ENCODE measurements at places on chromosomes 12 and 14.
A peak's percentile ranks its signal among the peaks of the same experiment; 100 is the strongest.

GRCh38 chr14:31752867-31753661 lies 191.9 kb downstream of the NUBPL start:
- peak; percentile 2 for DNase-seq

DNA sequence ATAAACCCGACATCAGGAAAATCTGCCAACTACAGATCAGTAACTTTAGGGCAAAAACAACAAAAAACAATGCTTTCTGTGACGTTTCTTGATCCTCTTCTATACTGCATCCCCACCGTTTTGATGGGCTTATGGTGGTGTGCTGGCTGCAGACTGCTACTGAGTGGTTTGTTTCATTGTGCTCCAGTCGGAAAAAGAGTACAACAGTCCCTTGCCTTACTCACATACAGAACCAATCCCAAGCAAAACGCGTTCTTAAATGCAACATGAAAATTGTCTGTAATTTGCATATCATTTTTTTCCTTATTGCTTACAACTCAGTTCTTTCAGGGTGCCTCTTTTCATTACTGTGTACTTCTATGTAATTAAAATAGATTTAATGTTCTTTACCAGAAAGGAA lies 2.3 kb downstream of the ETV6 start:
- no peak for DNase-seq

DNA sequence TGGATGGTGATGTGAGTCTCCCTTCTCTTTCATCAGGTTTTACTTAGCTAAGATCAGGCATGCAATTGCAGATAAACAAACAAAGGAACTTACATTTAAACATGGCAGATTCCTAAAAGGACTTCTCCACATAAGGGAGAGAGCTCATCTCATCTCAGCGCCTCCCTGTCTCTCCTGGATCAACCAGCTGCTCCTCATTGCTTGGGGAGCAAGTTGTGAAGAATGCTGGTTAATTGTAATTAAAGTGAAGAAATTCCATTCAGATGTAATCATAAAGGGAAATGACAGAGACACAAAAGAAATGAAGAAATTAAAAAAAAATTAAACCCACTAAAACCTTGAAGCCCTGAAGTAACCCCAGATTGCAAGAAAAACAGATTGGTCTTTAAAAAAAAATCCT lies 104.4 kb upstream of the DIO2 start:
- no peak for DNase-seq

DNA sequence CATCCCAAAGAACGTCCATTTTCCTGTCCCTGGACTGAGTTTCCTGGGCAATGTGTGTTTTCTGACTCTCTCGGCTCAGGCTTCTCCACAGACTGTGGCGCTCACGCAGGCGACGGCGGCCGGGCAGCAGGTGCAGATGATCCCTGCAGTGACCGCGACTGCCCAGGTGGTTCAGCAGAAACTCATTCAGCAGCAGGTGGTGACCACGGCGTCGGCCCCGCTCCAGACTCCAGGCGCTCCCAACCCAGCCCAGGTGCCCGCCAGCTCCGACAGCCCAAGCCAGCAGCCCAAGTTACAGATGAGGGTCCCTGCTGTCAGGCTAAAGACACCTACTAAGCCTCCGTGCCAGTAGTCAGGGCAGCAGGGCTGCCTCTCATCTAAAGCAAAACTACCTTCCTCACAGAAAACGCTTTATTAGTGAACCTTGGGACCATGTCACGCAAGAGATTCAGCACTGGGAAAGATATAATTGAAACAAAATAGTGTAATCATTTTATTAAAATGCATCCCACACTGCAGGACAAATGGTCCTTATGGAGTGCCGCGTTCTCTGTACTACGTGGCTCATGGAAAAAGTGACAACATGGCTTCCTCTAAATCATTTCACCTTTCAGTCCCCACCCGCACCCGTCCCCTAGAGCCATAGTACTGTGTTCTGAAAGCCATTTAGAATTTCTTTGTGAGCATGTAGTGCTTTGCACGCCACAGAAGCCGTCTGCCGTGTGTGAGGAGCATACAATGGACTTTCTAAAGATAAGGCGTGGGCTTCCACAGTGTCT lies 66.6 kb downstream of the DDX51 start:
- no peak for DNase-seq

DNA sequence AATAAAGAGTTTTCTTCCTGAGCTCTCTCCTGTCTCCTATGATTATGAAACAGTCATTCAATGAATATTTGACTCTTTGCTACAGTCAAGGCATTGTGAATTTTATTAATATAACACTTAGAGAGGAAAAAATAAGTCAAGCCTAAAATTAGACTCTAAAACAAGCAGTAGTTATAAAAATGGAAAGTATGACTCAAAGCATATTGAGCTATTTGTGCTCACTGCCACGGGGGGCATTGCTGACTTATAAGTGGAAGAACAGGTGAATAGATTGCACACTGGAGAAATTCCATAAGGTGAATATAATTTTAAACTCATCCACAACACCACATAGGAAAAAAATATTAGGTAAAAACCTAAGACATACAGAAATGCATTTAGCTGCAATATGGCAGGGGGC lies 87.7 kb upstream of the CCDC196 start:
- DNase-seq, result no peak

DNA sequence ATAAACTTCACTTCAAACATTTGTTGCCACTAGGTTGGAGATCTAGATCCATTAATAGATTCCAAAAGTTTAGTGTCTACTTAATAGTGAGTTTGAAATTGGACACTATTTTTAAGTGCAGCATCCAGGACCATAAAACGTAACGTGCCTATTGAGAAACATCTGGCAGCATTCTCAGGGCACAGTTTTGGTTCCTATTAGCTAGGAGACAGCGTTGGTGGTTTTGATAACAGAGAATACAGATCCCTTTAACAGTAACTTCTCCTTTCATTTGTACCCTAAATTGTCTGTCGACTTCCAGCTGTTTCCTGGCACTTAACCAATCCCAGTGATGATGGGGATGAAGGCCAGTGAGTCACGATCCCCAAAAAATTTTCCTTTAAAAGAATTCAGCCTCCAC lies 25.8 kb downstream of the KCNK10 start:
- DNase-seq, result no peak

DNA sequence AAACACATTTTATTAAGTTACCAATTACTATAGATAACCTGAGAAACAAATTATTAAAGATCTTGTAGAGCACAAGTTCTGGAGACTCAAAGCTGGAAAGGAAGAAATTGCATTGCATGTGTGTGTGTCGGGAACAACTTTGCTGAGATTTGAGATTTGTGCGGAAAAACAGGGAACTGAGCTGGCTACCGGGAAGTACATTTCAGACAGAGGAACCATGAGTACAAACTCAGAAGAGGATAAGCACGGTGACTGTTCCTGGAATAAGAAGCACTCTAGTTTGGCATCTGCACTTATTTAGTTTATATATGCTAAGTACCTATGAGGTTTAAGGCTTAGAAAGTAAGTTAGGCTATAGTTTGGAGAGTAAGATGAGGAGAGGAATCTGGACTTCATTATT lies 97.8 kb downstream of the DACT1 start:
- no peak for DNase-seq

GRCh38 chr12:53577941-53578352 lies 48.2 kb downstream of the ATF7 start:
- no peak for DNase-seq

- DNase-seq, result no peak
Observed at GRCh38 chr14:28867571-28867970, 101.0 kb downstream of the FOXG1 start.

GRCh38 chr12:131330106-131330815 lies 376.6 kb downstream of the ADGRD1 start:
- no peak for DNase-seq

DNA sequence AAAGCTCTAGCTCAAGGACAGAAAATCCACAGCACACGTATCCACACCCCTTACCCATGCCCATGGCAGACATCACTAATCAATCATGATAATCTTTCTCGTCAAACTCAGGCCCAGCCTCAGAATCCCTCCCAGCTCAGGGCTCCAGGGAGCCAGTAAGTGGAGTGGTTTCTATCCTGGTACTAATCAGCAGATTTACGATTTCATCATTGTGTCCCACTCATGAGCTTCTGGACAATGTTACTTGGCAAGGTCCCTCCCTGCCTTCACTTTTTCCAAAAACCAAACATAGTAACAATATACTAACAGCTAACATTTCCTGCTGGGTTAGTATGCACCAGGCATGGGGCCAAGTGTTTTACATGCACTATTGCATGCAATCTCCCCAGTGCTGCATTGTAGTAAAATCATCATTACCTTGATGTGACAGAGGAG lies 45.8 kb upstream of the NCOR2 start:
- DNase-seq, result no peak

- DNase-seq, result no peak
Observed at GRCh38 chr14:85190251-85190650, 339.7 kb upstream of the FLRT2 start.

- DNase-seq, result no peak
Observed at GRCh38 chr14:72528059-72528862, 365.6 kb downstream of the DPF3 start.

GRCh38 chr12:108468196-108468968 lies 46.7 kb upstream of the FICD start:
- DNase-seq, result no peak

DNA sequence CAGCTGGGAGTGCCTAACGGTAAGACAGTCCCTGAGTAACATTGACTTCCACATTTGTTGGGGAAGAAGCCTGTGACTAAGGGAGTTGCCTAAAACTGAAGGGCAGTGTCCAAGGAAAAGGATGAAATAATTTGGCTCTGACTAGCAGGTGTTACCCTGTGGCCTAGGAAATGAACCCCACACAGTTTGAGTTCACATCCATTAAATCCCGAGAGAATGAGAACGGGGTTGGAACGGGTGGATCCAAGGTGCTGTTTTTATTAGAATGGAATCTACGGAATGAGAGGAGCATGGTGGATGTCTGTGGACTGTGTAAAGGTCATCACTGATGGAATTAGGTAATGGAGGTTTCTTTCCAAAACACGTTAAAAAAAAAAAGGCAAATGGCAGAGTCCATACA lies 324.0 kb downstream of the MED13L start:
- no peak for DNase-seq

GRCh38 chr12:73947326-73948026 lies 590.2 kb upstream of the ATXN7L3B start:
- DNase-seq, result no peak

GRCh38 chr12:1282670-1283315 lies 291.8 kb downstream of the ERC1 start:
- DNase-seq, result no peak

- DNase-seq, result no peak
Observed at GRCh38 chr14:63993992-63994391, 141.2 kb downstream of the SYNE2 start.

GRCh38 chr14:88233915-88234314 lies 89.2 kb downstream of the KCNK10 start:
- DNase-seq, result no peak

DNA sequence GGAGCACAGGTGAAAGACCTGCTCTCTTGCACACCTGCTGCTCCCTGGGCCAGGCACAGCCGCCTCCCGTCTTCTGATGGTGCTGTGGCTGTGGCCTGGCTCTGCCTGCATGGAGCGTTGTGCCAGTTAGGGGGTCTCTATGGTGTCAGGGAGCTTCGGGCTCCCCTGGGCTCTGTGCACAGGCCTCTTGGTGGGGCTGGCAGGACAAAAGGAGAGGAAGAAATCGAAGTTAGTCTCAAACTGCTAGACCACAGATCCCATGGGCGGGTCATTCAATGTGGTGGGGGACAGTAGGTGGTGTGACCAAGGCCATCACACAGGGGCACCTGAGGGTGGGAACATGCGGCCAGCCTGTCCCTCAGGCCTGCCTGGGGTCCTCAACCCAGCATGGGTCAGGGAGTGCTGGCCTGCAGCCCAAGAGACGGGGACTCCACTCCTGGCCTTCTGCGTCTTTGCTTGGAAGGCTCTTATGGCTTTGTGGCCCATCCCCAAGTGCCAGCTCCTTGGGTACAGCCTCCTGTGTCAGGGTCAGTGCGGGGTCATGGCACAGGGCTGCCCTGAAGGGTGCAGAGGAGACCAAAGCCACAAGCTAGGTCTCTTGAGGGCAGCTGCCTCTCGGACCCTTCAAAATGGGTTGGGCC lies 84.1 kb downstream of the KIF26A start:
- no peak for DNase-seq

GRCh38 chr12:38711054-38711453 lies 194.3 kb downstream of the CPNE8 start:
- no peak for DNase-seq

DNA sequence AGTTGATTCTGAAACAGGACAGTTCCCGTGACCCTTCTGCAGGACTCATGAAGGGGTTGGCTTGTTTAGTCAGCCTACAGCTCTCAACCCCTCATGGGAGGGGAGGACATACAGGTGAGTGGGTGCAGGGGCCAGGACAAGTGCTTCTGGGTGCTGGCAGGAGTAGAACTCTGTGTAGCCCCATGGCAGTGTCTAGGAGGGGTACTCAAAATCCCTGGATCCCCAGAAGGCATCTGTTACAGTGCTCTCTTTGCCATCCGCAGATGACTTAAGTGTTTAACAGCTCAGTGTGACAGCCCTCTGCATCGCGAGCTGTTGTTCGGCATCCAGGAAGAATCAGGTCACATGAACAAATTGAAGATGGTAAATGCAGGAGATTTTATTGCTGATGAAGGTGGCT lies 91.0 kb downstream of the PIK3C2G start:
- no peak for DNase-seq

GRCh38 chr14:70707138-70708038 lies 65.7 kb downstream of the TTC9 start:
- DNase-seq, result no peak

DNA sequence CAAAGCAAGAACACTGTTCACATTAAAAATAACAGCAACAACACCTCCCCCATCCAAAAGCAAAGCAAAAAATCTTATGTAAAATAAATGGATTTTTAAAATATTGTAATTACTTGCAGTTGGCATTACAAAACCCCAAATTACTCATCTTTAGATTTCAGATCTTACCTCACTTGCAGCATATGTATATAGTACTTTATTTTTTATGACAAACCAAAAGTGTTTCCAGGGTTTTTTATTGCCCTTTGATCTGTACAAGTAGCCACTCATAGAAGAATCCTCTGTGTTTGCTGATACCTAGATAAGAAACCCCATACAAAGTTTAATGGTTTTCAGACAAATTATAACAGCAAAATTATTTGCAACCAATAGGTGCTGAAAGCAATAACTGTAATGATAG lies 12.2 kb upstream of the NR2C1 start:
- no peak for DNase-seq
